ENCODE measurements at places on chromosomes 1 and 21. TPM values are rescaled to one million over a fixed set of nuclear protein-coding genes. Genes with fewer than 3 reads are reported as not detected.

FALEC gene
- not detected for total RNA-seq

TDRD5 gene
- total RNA-seq: not detected

TNFRSF14 gene
- 0.15 TPM for total RNA-seq

KCNQ4 gene
- not detected for total RNA-seq

VAV3 gene
- total RNA-seq: 0.57 TPM

PPIAL4G gene
- total RNA-seq: not detected

GUCA2B gene
- not detected for total RNA-seq

HMCN1 gene
- not detected for total RNA-seq

OR10T2 gene
- total RNA-seq: not detected

YRDC gene
- total RNA-seq: 34.7 TPM

S100A1 gene
- 0.99 TPM for total RNA-seq

OR2T2 gene
- not detected for total RNA-seq

IGSF9 gene
- not detected for total RNA-seq

HTR1D gene
- not detected for total RNA-seq

KAZN gene
- total RNA-seq: 1.0 TPM

BCAN gene
- total RNA-seq: not detected

WDR64 gene
- total RNA-seq: not detected

SH2D2A gene
- not detected for total RNA-seq

PRKACB gene
- total RNA-seq: 6.7 TPM

LENEP gene
- total RNA-seq: not detected

EPHA8 gene
- total RNA-seq: not detected

AMY1C gene
- not detected for total RNA-seq

SEMA6C gene
- 1.4 TPM for total RNA-seq

S100A8 gene
- total RNA-seq: not detected

S1PR1 gene
- not detected for total RNA-seq

IFNAR1 gene
- total RNA-seq: 1.7 TPM

RAB7B gene
- total RNA-seq: 17.5 TPM

S100A11 gene
- 347 TPM for total RNA-seq

FAM151A gene
- not detected for total RNA-seq

OR10K1 gene
- not detected for total RNA-seq

ARHGAP30 gene
- not detected for total RNA-seq

Data from MG63 (cell line).